ENCODE measurements at places on chromosomes 7 and 10.

- DNase-seq, result no peak
These were observed 45.8 kb downstream of the YKT6 start for GRCh38 chr7:44246396-44247113.

DNA sequence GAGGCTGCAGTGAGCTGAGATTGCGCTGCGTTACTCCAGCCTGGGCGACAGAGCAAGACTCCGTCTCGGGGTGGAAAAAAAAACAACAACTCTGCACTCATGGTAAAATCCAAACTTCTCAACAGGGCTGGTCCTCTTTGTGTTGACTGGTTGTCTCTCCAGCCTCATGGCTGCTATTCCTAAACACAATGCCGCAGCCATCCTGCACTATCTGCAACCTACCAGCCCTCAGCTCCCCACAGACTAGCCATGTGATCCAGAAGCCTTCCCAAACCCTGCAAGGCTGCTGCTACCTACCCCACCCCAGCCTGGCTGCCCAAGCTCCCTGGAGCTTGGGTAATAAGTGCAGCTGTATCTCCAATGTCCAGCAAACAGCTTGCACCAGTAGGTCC, 11.7 kb downstream of the ZYX start:
- no peak for DNase-seq

DNA sequence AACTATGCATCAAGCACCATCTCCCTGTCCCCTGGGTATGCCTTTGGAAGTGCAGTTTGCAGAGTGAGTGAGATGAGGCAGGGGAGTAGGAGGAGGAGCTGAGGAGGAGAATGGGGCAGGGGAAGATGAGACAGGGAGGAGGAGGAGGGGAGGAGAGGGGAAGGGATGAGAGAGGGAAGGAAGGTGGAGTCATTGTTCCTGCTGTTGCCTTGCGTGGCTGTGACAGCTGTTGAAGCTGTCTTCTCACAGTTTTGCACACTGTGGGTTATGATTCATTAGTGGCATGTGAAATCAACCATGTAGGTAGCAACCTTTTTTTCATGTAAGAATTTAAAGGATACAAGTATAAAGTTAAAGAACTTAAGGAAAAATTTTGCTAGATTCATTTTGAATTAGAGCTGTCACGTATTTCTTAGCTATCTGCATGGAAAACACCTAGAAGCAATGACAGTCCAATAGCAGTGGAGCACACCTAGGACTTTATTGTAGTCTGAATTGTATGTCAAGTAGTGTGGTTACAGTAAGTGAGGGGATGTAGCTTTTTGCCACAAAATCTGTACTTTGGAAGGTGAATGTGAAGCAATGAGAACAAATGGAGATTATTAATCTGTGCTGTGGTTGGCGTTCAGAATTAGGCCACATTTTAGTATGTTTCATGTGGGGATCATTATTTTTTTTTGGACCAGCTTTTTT, 21.7 kb downstream of the CCM2 start:
- DNase-seq, result no peak

DNA sequence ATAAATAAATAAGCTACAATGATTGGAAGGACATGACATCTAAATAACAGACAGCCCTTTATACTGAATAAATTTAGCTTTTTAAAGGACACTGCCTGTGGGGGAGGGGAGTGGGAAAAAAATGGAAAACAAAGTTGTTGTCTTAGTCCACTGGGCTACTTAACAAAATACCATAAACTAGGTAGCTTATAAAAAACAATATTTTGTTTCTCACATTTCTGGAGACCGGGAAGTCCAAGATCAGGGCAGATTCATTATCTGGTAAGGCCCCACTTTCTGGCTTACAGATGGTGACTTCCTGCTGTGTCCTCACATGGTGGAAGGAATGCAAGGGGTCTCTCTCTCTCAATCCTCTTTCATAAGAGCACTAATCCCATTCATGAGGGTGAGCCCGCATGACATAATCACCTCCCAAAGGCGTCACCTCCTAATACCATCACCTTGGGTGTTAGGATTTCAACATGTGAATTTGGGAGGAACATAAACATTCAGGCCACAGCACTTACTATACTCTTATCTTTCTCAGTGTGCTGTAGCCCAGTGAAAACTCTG, 43.0 kb downstream of the DNAJC12 start:
- no peak for DNase-seq

DNA sequence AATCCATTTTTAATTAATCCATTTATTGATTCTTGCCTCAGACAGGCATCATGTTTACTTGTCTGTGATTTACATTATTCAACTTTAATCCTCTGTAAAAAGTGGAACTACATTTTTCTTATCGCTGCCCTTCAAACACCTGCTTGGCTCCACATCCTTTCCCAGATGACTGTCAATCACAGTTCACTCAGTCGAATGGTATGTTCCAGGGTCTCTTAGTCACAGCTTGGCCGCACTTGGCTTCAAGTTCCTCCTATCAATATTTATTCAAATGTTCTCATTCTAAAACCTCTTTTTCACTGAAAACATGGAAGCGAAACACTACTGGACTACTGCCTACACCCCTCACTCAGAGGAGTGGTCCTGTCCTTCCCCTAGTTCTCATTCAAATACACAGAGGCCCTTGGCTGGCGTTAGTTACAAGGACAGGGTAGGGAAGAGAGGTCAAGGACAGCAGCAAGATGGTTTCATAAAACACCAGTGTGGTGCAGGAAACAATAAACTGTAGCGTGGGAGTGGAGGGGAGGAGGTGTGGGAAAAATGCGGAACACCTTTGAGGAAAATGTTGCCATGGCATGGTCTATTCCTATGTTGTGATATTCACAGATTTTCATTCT, 143.2 kb downstream of the USP6NL start:
- DNase-seq, result peak; percentile 39

DNA sequence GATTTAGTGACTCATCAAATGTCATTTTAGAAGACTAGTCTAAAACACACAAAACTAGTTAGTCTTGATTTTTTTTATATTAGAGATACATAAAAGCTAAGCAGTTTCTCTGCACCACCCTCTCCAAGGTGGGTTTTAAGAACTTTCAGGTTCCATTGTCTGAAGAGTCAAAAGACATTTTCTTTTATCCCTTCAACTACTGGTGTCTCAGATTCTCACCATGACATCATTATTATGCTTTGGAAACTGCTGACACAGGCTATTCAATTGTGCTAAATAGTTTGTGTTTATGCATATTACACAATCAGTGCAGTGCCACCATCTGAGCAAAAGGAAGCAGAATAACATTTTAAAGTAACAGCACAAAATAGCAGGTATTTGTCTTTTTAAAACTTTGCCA, 52.2 kb downstream of the IGF2BP3 start:
- peak; percentile 17 for DNase-seq

GRCh38 chr10:94549221-94549620, 3.6 kb downstream of the HELLS start:
- DNase-seq, result no peak

- DNase-seq, result no peak
These were observed 11.8 kb downstream of the NT5C2 start for GRCh38 chr10:103181244-103181643.

DNA sequence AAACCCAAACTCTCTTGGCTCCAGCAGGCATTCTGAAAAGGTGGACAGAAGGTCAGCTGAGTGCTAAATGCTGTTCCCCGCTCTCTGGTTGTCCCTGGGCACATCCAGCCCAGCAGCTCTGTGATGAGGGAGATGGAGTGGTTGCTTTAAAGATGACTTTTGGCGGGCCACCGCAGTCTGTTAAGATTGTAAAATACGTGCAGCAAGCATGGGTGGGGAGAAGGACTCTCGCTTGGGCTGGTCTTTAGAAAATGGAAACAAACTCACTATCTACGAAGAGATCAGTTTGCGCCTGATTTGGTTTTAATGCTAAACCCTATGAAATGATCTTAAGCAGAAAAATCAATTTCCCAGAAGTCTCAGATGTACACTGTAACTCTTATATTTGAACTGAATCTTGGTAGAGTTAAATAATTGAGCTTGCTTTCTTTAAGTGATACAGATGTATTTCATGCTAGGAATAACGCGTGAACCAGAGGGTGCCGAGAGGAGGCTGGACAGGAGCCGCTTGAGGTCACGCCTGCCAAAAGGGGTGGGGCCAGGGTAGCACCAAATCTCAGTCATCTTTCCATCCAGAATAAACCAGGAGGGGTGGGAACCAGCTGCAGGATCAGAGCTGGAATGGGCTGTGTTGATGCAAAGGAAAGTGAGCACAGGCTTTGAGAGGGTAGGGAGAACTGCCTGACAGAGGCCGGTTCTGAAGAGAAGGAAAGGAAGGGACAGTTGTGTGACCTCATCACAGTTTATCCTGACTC, 170.2 kb upstream of the MKI67 start:
- no peak for DNase-seq

GRCh38 chr7:98168181-98168903, 42.9 kb upstream of the BHLHA15 start:
- DNase-seq, result peak; percentile 71

DNA sequence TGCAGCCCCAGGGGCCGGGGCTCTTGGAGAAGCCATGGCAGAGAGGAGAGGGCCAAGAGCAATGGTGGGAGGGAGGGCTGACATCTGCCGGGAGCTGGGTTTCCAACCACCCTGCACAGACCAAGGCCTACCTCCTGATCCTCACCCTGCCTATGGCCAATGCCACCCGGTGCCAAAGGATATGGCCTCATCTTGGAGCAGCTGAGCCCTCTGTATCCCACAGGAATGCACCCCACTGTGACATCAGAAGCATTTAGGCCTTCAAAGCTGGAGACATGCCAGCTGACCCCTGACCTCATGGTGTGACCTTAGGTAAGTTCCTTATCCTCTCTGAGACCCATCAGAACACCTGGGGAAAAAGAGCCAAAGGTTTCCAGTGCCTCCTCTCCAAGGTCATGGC, 113.6 kb upstream of the ZMIZ1 start:
- DNase-seq, result no peak

DNA sequence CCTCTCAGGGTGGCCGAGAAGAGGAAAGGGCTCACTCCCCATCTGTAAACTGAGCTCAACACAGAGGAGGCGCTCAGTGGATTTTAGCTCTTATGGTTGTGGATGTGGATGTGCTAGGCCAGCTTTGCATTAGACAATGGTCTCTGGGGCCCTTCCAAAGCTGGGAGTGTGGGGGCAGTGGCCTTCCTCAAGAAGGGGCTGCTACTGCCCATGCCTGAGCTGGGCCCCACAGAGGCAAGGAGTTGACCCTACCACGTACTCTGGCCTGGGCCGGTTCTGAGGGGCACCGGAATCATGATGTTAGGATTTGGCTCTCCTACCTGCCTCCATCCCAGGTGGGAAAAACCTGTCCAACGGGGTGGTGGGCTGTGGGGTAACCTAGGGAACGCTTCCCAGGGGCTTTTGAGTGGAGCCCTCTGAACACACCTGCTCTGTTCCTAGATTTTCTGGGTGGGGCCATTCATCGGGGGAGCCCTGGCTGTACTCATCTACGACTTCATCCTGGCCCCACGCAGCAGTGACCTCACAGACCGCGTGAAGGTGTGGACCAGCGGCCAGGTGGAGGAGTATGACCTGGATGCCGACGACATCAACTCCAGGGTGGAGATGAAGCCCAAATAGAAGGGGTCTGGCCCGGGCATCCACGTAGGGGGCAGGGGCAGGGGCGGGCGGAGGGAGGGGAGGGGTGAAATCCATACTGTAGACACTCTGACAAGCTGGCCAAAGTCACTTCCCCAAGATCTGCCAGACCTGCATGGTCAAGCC, 11.5 kb downstream of the AQP1 start:
- no peak for DNase-seq

GRCh38 chr10:7534480-7534852, 123.6 kb upstream of the SFMBT2 start:
- DNase-seq, result no peak

- DNase-seq, result peak; percentile 67
These were observed 32.6 kb upstream of the TECTB start for GRCh38 chr10:112250555-112250954.

DNA sequence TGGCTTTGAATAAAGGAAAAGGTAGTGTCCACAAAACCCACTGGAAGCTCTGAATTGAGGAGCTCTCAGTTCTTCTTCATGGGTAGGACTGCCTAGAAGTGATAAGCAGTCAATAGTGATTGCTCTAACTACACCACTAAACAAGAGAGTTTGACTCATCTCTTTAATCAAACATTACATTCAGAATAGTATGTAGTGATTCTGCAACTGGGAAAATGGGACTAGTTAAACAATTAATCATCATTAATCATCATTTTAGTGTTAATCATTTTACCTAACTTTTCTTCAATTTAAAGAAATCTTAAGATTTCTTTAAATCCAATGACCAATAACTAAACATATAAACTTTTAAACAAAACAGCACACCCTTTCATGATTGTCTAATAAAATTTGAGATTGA, 484.0 kb upstream of the FZD8 start:
- no peak for DNase-seq

- DNase-seq, result no peak
These were observed 70.9 kb upstream of the PCGF5 start for GRCh38 chr10:91149550-91149949.

- no peak for DNase-seq
These were observed 7.4 kb downstream of the TTYH3 start for GRCh38 chr7:2639181-2639681.

DNA sequence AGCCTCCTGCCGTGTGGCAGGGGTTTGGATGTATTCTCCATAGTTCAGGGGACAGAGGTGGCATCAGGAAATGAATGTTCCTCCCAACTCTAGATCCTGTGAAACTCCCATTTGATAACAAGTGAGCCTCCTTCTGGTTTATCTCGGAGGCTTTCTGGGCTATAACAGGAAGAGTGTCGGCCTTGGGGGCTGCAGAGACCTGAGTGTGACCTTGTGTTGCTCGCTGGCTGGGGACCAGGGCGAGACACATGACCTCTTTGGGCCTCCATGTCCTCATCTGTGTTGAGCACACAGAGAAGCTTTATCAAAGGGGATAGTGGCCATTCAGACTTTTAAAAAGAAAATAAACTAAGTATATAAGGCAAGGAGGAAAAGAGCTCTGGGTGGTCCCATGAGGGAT, 78.0 kb upstream of the SMNDC1 start:
- no peak for DNase-seq

DNA sequence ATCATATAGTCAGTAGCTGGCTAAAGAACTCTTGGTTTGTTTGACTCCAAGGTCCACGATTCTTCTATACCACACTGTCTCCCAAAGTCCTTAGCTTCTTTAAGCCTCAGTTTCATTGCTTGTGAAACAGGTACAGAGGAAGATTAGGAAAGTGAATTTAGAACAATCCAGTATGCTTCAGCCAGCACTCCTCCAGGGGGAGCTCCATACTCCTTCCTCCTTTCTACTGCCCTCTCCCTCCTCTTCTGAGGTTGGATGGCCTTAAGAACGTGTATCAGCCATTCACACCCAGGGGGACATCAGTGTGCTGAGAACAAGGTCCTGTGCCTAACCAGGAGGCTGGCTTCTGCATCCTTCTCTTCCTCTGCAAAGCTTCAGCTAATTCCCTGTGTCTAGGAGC, 54.8 kb upstream of the CALD1 start:
- DNase-seq, result peak; percentile 45

GRCh38 chr7:1123715-1124114, 35.8 kb downstream of the GPER1 start:
- DNase-seq, result no peak

GRCh38 chr7:115037128-115037802, 115.4 kb downstream of the MDFIC start:
- DNase-seq, result no peak

DNA sequence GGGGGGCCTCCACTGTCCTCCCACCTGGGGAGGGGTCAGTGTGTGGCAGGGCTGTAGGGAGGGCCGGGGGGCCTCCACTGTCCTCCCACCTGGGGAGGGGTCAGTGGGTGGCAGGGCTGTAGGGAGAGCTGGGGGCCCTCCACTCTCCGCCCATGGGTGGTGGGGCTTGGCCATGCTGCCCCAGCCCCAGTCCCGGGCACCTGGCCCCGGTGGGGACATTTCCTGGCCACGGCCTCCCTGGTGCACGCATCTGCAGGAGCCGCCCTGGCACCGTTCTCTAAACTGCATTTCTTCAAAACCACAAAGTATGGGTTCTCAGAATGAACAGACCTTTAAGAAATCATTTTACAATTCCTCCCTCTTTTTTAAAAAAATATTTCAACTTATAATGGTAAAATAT, 89.3 kb upstream of the PDGFA start:
- no peak for DNase-seq

All from RKO (cell line).